ENCODE measurements at places on chromosomes 3 and 15. TPM values are rescaled to one million over a fixed set of nuclear protein-coding genes. Genes with fewer than 3 reads are reported as not detected.

DNA sequence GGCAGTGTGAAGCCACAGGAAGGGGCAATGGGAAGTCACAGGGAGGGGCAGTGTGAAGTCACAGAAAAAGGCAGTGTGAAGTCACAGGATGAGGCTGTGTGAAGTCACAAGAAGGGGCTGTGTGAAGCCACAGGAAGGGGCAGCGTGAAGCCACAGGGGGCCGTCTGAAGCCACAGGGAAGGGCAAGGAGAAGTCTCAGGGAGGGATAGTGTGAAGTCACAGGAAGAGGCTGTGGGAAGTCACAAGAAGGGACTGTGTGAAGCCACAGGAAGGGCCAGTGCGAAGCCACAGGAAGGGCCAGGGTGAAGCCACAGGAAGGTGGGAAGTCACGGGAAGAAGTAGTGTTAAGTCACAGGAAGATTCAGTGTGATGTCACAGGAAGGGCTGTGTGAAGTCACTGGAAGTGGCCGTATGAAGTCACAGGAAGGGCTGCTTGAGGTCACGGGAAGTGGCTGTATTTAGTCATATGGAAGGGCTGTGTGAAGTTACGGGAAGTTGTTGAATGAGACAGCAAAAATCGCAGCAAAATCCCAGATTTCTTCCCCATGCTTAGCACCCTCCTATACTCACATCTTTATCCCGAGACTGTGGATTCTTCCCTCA lies 38.6 kb downstream of the GASK1A start:
- DNase-seq, result no peak
- no peak overlapping the region for H3K27ac ChIP-seq
- H3K36me3 ChIP-seq, result no peaks in the 10 kb centered on the region

Gene SKOR1
- 3.5 TPM for total RNA-seq

DNA sequence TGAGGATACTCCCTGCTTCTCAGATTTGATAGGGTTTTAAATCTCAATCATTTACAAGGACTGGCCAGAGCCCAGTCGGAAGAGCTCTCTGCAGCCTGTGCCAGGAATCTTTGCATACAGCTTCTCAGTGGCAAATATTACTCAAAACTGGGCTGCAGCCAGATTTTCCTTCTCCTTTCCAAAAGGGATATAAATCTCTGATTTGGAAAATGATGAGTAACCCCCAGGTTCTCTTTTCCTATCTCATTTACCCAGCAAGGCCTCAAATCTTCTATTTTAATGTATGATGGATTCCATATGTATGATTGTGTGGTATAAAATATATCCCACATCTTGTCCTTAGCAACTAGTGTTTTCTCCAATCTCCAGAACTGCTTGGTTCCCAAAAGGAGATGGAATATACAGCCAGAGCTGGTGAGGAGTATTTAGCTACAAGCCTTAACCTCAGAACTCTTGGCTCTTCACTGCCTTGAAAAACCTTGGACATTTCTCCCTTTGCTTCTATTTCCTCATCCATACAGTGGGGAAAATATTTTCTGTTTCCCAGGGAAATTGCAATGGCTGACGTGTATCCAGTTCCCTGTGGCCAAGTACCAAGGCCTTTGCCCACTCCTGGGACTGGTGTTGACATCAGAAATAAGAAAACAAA lies 114.4 kb downstream of the ATG7 start:
- DNase-seq, result no peak
- H3K4me1 ChIP-seq, result peaks cover 17% of the 10 kb centered on the region
- H3K4me3 ChIP-seq, result no peak overlapping the region

- H3K4me3 ChIP-seq, result no peak overlapping the region
- peaks cover 67% of the 10 kb centered on the region for H3K36me3 ChIP-seq
- no peak overlapping the region for H3K27ac ChIP-seq
- DNase-seq, result no peak
- no peaks in the 10 kb centered on the region for H3K27me3 ChIP-seq
Measured at GRCh38 chr15:64137226-64137833, 14.2 kb upstream of the SNX22 start.

DNA sequence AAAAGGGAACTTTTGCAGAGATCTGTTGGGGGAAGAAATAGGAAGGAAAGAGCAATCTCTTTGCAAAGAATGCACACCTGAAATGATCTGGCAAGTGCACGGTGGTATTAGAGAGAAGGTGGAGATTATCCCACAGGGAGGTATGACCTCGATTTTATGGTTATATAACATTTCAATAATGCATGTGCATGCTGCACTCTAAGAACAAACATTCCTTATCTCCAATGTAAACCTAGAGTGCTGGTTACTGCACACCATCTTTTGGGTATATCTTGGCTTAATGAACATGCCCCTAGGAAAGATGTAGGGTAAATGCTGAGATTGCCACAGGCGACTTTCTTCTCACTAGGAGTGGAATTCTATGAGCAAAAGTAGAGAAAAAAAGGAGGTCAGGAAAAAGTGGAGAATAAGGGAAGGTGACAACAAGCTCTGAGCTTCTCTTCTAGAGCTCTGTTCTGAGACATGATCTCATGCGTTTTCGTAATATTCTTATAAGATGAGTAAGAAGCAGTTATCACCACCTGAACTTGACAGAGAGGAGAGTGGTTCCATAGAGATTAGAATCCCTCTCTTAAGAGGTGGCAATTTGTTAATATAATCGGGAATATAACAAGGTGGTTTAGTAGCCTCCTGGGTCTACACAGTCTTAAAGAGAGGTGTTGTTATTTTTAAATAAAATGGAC lies 117.5 kb upstream of the TMC3 start:
- DNase-seq, result no peak
- H3K27me3 ChIP-seq, result no peaks in the 10 kb centered on the region
- no peak overlapping the region for H3K4me3 ChIP-seq
- H3K36me3 ChIP-seq, result no peaks in the 10 kb centered on the region

GRCh38 chr3:197880491-197881269 lies 69.3 kb upstream of the RPL35A start:
- DNase-seq, result no peak
- no peak overlapping the region for H3K27ac ChIP-seq
- H3K27me3 ChIP-seq, result no peaks in the 10 kb centered on the region
- no peak overlapping the region for H3K4me3 ChIP-seq
- peaks cover 41% of the 10 kb centered on the region for H3K36me3 ChIP-seq

GRCh38 chr15:75723171-75723846 lies 10.7 kb upstream of the CSPG4 start:
- H3K27ac ChIP-seq, result peak overlapping the region; percentile 71
- H3K4me3 ChIP-seq, result no peak overlapping the region
- no peak for DNase-seq
- H3K27me3 ChIP-seq, result no peaks in the 10 kb centered on the region
- no peaks in the 10 kb centered on the region for H3K36me3 ChIP-seq

Gene RIOX2
- 24.8 TPM for total RNA-seq

Gene C3orf49
- total RNA-seq, result not detected

GRCh38 chr15:25237291-25237978 lies 201.4 kb downstream of the UBE3A start:
- H3K36me3 ChIP-seq, result no peaks in the 10 kb centered on the region
- H3K4me3 ChIP-seq, result no peak overlapping the region
- H3K27ac ChIP-seq, result no peak overlapping the region
- no peak for DNase-seq
- no peaks in the 10 kb centered on the region for H3K4me1 ChIP-seq

GRCh38 chr3:88678747-88679146 lies 428.7 kb upstream of the EPHA3 start:
- no peaks in the 10 kb centered on the region for H3K4me1 ChIP-seq
- H3K27ac ChIP-seq, result no peak overlapping the region
- no peaks in the 10 kb centered on the region for H3K36me3 ChIP-seq
- H3K27me3 ChIP-seq, result no peaks in the 10 kb centered on the region
- DNase-seq, result no peak

- peaks cover 10% of the 10 kb centered on the region for H3K36me3 ChIP-seq
- no peak for DNase-seq
- H3K4me3 ChIP-seq, result no peak overlapping the region
- no peaks in the 10 kb centered on the region for H3K4me1 ChIP-seq
Measured at GRCh38 chr3:119401503-119402440, 61.6 kb downstream of the TMEM39A start.

DNA sequence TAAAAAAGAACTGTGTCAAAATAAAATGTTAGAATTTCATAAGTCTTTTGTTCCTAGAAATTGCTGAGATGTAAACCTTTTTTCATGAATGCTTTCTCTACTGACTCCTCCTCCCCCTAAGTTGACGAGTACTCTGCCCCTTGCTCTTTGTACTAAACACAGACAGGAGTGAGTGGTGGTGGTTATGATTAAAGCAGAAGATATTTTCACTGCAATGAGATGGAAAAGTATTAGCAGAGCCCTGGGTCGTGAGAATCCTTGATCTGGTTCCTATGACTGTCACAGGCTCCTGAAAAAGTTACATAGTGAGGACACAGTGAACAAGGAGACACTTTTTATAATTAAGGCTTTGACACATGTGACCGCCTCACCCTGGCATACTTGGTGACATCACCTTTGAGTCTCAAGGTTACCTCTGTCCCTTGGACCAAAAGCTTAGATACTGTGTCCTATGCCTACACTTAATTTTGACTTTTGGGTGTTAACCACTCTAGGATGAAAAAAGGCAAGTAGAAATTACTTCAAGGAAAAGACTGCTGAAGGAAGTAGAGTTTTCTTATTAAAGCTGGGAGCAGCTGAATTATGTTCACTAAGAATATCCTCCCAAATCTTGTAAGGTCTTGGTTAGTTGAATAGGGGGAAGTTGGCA lies 130.4 kb upstream of the LYSMD4 start:
- DNase-seq, result no peak
- H3K4me1 ChIP-seq, result no peaks in the 10 kb centered on the region
- no peaks in the 10 kb centered on the region for H3K27me3 ChIP-seq
- H3K36me3 ChIP-seq, result no peaks in the 10 kb centered on the region
- H3K4me3 ChIP-seq, result no peak overlapping the region

GRCh38 chr3:137525471-137525870 lies 238.6 kb upstream of the SOX14 start:
- H3K27ac ChIP-seq, result no peak overlapping the region
- H3K4me3 ChIP-seq, result no peak overlapping the region
- H3K27me3 ChIP-seq, result no peaks in the 10 kb centered on the region
- no peaks in the 10 kb centered on the region for H3K4me1 ChIP-seq
- no peak for DNase-seq
- no peaks in the 10 kb centered on the region for H3K36me3 ChIP-seq

DNA sequence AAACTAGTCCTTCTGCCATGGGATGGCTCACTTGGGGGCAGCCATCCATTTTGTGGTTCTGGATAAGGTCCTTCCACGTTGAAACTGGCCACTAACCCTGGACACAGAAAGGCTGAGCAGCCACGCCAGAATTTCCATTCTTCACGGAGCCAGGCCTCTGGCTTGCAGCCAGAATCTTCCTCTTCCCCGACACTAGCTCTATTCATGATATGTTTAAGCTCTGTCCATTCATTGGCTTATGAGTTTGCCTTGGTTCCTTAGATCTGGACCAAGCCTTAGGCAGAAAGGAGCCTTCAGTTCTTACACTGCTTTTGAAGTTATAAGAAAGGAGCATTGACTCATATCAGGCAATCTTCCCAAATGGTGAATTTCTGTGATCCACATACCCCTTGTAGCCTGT lies 288.4 kb upstream of the GOLGA6L4 start:
- no peak overlapping the region for H3K27ac ChIP-seq
- no peaks in the 10 kb centered on the region for H3K27me3 ChIP-seq
- no peak overlapping the region for H3K4me3 ChIP-seq
- peaks cover 14% of the 10 kb centered on the region for H3K36me3 ChIP-seq
- H3K4me1 ChIP-seq, result no peaks in the 10 kb centered on the region

Gene TGM5
- not detected for total RNA-seq

DNA sequence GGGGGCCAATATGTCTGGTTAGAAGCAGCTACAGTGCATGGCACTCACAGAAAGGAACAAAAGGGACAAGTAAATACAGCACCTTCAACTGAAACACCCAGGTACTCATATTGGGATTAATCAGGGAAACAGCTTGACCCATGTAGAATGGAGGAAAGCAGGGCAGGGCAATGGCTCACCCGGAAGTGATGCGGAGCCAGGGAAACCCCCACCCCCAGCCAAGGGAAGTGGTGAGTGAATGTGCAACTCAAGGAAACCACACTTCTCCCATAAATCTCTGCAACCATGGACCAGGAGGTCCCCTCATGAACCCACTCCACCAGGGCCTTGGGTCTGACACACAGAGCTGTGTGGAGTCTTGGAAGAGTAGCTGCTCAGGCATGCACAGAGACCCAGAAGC lies 117.1 kb downstream of the MTHFS start:
- DNase-seq, result no peak
- H3K36me3 ChIP-seq, result no peaks in the 10 kb centered on the region
- H3K4me3 ChIP-seq, result no peak overlapping the region
- no peaks in the 10 kb centered on the region for H3K4me1 ChIP-seq

DNA sequence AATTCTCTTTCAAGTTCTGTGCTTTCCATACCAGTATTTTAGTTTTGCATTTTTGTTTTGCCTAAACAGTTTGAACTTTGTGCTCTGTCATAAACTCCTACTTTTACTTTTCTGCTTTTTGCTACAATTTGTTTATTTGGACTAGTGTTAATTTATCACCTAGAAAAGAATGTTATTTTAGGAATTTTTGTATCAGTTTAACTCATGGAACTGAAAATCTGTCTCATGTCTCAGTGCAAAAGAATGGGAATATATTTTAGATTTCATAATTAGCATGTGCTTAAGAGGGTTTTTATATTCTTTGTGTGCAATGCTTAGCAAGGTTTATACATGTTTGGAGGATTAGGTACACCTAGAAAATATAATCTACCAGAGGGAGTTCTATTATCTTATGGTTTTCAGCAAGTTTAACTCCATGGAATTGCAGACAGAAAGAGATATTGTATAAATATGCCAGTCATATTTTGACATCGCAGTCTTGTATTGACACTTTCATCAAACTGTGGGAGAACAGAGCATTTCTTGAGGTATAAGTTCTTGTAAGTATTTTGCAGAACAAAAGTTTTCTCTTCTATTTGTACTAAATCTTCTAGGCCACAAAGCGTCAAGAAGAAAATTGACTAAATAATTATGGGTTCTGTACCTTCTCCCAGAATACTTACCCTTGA lies 409.9 kb downstream of the RBMS3 start:
- no peak for DNase-seq
- H3K4me3 ChIP-seq, result no peak overlapping the region
- peaks cover 16% of the 10 kb centered on the region for H3K4me1 ChIP-seq
- no peaks in the 10 kb centered on the region for H3K27me3 ChIP-seq
- no peak overlapping the region for H3K27ac ChIP-seq
- no peaks in the 10 kb centered on the region for H3K36me3 ChIP-seq

DNA sequence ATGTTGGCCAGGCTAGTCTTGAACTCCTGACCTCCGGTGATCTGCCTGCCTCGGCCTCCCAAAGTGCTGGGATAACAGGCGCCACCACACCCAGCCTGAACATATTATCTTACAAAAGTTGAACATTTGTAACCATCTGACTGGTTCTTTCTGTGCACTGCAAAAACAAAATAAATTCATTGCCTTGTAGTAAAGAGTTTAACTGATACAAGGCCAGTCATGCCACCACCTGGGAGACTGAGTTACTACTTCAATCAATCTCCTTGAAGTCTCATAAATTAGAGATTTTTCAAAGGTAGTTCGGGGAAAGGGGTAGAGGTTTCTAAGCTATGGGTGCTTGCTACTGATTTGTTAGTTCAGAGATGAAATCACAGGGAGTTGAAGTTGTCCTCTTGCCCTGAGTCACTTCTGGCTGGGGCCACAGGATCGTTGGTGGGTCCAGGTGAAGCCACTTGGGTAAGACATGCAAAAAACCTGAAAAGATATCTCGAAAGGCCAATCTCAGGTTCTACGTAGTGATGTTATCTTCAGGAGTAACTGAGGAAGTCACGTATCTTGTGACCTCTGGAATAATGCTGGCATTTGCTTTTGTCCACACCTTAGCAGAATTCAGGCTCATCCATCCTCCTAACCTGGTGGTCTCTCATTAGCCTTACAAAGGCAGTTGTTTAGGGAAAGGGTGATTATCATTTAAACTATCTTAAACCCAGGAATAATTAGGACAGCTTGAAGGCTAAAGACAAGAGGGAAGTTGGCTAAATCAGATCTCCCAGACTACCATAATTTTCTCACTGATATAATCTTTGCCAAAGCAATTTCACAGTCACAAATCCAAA lies 33.7 kb downstream of the ZBTB11 start:
- H3K27me3 ChIP-seq, result no peaks in the 10 kb centered on the region
- H3K36me3 ChIP-seq, result no peaks in the 10 kb centered on the region
- H3K4me3 ChIP-seq, result no peak overlapping the region
- H3K4me1 ChIP-seq, result no peaks in the 10 kb centered on the region
- DNase-seq, result no peak
